ENCODE measurements at places on chromosomes 6 and 20.
A peak's percentile ranks its signal among the peaks of the same experiment; 100 is the strongest.

- no peak for DNase-seq
Observed at GRCh38 chr6:84805145-84805544, 40.7 kb upstream of the TBX18 start.

GRCh38 chr6:111995404-111995803, 58.5 kb upstream of the CCN6 start:
- DNase-seq: no peak

DNA sequence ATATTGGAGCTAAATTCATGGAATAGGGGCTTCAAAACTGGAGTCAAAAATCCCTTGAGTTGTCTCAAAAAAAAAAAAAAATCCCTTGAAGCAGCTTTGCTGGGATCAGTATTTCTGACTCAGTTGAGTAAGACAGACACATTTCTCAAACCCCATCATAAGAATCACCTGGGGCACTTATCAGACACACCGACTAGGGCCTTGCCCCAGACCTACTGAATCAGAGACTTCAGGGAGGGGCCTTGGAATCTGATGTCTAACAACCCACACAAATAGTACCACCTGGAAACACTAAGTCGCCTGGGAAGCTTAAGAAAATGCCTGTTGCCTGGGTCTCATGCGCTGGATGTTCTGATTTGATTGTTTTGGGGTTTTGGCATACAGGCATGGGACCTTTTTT, 44.9 kb upstream of the RNF144B start:
- no peak for DNase-seq

DNA sequence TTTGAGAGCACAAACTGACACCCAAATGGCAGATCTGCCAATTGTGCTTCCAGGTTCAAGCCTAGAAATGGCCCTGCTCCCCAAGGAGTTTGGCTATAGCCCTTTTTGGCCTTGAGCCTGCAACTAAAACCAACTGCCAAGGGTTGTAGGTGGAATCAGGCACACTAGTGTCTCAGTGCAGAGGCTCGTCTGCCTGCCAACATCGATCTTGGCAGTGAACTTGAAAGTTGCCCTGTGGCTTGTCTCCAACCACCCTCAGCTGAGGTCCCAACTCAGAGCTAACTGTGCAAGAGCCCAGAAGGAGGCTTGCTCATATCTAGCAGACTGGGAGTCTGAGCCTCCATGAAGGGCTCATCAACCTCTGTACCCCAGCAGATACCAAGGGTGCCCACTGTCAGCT, 92.7 kb upstream of the GLP1R start:
- no peak for DNase-seq

DNA sequence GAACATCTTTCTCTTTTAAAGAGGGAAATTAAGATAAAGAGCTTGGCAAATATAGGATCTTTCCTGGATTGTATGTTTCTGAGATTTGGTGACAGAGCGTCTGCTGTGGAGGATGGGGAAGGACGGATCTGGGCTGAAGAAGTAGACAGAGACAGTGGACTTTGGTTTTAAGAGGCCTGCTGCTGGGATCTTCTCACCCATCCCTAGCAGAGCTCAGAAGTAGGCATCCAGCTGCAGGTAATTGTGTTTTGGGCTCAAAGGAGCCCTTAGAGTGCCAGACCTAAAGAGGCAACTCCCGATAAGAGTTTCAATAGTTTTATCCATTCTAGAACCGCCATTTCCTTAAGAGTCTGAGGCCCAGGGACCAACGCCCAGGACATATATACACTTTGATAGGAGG, 20.8 kb downstream of the LAMA2 start:
- DNase-seq: no peak

- no peak for DNase-seq
Observed at GRCh38 chr20:6699921-6700562, 67.4 kb upstream of the BMP2 start.

DNA sequence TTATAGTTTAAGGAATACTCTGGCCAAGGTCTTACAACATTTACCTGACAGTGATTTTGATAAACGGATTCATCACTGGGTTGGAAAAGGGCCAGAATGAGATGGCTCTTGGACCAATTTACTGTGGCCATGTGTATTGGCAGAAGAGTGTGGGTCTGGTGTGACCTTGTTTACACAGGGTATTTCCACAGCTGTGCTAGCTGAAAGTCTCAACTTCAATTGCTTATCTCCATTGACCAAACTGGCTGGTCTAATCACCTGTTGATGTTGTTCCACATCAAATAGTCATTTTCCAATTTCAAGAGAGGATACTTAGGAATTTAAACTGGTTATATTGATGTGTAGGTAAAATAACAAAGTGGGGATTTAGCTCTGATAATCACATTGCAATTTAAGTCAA, 501.6 kb upstream of the MAP3K7 start:
- DNase-seq: no peak

GRCh38 chr6:81682235-81682795, 70.2 kb downstream of the TENT5A start:
- DNase-seq: no peak

DNA sequence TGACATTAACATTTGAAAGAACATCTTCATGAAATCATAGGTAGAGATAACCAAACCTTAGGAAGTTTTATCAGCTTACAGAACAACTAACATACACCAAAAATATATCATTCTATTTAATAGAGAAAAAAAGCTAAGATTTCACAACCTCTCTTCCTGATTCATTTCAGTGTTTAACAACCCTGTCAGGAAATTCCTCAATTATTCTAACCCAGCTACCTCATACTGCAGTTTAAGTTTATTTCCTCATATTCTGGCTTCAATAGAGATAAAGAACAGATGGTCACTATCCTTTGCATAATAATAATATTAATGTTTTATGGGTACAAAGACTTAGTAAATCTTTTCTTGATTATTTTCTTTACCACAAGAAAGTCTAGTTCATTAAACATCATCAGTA, 112.9 kb upstream of the HSF2 start:
- DNase-seq: no peak

DNA sequence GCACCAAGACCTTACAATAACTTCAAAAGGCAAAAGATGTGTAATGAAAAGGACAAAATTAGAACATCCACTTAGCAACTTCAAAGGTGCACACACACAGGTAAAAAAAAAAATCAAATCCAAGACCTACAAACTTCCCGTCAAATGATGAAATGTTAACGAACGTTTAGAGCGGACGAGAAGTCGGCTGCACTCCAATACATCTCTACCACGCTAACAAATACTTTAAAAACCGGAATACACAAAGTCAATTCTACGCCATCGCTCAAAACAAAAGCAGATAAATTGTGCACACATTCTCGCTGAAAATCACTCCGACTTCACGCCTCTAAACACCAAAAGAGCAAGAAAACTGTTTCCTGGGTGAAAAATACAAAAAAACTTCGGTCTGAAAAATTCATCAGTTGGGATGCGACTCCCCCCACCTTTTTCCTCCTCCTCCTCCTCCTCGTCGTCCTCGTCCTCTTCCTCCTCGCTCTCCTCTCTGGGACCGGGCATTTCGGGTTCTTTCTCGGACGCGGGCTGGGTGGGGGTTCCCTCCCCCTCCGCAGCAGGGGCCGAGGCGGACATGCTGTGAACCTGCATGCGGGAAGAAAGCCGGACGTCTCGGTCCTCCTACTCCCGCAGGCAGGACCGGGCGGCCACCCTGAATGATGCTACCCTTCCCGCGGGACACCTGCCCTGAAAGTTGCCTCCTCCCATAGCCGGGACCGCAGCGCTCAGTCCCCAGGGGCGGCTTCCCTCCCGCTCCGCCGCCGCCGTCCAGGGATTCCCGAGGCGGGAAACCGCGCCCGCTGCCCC, 712 bp downstream of the DEK start:
- DNase-seq: peak; percentile 15

DNA sequence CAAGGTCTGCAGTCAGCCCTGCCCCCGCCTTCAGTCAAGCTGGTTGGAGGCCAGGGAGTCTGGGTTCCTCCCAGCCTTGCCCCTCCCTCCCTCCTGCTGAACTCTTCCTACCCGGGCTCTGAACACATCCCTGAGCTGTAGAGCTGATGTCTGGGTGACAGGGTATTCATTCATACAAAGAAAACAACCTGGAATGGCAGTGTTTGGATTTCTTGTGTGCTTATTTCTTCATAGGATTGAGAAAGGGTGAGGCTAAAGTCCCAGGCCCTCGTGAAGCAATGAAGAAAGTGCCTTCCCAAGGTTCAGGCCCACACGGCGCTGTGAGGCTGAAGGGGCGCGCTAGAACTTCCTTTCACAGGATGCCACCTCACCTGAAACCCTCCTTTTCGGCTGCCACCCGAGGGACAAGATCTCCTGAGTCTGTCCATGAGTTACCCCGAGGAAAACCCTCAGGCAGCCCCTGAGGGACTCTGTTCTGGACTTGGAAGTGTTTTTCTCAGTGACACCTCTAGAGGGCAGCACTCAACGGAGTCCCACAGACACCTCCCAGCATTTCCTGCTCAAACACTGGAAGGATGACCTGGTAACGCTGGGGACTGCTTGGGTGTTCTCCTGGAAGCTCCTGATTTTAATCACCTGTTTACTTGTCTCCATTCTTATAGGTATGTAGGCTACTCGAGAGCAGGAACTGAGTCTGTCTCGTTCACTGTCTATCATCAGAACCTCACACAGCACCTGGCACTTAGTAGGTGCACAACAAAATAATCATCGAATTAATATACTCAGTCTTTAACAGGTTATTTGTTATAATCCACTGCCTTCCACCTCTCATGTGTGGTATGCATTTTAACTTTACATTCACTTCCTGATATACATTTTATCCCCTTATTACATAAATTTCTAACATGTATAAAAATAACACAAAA, 11.8 kb upstream of the GSTA1 start:
- DNase-seq: no peak

DNA sequence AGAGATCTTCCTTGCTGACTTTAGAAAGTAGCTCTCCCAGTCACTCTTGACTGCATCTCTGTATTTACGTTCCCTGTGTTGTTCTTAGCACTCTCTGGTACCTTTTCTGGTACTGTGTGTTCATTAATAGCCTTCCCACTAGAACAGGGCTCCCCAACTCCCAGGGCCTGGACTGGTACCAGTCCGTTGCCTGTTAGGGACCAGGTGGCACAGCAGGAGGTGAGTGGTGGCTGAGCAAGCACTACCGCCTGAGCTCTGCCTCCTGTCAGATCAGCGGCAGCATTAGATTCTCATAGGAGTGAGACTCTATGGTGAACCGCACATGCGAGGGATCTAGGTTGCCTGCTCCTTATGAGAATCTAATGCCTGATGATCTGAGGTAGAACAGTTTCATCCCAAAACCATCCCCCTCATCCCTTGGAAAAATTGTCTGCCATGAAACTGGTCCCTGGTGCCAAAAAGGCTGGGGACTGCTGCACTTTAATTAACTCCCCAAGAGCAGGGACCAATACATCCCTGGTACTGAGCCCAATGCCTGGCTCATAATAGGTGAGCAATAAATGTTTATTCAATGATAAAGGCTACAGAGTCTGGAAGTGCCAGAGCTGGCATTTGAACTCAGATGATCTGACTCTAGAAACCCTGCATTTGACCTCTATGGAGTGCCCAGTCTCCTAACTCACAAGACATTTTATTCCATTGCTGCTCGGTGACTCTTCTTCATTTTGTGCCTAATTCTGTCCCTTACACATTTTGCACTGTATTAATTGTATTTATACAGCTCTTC, 11.0 kb downstream of the UTRN start:
- DNase-seq: no peak

GRCh38 chr6:112188906-112189305, 65.5 kb downstream of the LAMA4 start:
- no peak for DNase-seq

- DNase-seq: no peak
Observed at GRCh38 chr6:156256161-156256560, 521.0 kb upstream of the ARID1B start.

GRCh38 chr6:125932451-125932795, 24.1 kb upstream of the HINT3 start:
- no peak for DNase-seq

- no peak for DNase-seq
Observed at GRCh38 chr6:29617782-29618554, 15.0 kb downstream of the GABBR1 start.

GRCh38 chr6:34284563-34285447, 36.0 kb upstream of the SMIM29 start:
- DNase-seq: no peak

DNA sequence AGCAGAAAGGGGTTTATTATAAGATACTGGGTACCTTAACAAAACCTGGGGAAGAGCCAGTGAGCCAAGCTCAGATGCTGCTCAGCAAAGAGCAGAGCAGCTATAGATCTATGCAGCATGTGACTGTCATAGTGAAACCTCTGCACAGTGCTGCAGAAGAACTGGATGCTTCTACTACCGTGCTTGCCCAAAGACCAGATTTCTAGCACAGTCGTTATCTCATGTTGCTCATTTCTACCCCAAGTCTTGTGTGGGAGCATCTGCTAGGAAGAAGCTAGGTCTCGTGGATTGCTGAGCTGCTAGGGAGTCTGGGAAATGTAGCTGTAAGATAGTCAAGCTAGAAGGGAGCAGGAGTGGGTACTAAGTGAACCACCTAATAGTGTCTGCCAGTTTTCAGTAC, 31.7 kb upstream of the GNRH2 start:
- no peak for DNase-seq

- no peak for DNase-seq
Observed at GRCh38 chr6:113679051-113679450, 178.1 kb upstream of the MARCKS start.

DNA sequence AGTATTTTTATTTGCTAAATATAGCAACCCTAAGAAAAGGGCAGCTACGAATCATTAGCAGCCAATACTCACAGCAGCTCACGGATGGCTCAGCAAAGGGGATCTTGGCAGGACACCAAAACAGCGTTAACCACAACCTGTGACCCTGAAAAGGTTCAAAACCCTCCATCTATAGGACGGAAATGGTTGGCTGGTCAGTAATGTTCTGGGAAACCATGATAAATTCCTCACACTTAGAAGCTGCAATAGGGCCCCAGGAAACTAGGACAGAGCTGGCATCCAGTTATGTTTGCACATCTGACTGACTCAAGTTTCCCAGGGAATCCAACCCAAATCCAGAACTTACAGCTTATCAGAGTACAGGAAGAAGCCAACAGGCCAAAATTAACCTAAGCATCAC, 30.9 kb upstream of the PTPRT start:
- DNase-seq: no peak
